ENCODE measurements at places on chromosomes 5 and 9. TPM values are rescaled to one million over a fixed set of nuclear protein-coding genes. Genes with fewer than 3 reads are reported as not detected.

Gene NEUROG1
- not detected for total RNA-seq

Gene SGCD
- total RNA-seq, result 0.18 TPM

Gene CDC25C
- total RNA-seq, result not detected

Gene FAT2
- not detected for total RNA-seq

Gene TEX48
- not detected for total RNA-seq

Gene ABO
- not detected for total RNA-seq

Gene P4HA2
- total RNA-seq, result not detected
